ENCODE measurements at places on chromosomes 4 and X.

DNA sequence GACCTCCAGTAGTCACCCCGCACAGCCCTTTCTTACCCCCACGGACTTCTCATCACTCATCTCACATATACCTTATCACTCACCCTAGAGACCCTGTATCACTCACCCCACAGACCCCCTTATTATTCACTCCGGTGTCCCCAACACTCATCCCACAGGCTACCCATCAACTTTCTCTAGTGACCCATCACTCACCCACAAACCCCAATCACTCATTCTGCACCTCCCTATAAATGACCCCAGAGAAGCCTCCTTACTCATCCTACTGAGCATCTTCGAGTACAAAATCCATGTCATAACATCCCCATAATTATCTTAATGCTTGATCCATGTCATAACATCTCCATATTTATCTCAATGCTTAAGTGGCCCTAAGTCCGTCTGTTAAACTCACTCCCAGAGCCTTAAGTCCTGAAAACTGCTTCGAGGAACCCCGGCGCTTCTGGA is 934 bp downstream of the ZNF41 start:
- no peak for DNase-seq

DNA sequence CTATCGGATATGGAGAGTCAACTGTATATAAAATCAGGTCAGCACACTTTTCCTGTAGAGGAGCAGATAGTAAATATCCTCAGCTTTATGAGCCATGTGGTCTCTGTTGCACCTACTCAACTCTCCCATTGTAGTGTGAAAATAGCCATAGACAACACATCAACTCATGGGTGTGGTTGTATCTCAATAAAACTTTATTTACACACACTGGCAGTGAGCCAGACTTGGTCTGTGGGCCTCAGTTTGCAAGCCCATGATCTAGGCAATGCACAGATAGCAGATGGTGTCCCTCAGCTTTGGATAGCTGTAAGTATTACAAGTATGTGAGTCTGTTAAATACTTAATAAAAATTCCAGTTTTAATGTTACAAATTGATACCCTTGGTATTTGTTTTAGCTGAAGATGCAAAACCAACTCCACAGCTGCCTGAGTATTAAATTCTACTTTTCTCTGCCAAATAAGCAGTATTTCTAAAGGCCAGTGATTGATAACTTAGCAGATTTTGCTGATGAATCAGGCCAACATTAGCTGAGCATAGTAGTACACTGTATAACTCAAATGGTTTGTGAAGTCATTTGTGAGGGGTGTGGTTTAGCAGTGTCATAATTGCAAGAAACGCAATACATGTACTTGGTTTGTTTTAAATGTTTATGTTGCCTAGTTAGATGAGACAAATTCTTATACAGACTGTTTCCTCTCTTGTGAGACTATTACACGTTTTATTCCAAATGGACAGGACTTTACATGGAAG is 87.3 kb downstream of the GPR143 start:
- no peak for DNase-seq

DNA sequence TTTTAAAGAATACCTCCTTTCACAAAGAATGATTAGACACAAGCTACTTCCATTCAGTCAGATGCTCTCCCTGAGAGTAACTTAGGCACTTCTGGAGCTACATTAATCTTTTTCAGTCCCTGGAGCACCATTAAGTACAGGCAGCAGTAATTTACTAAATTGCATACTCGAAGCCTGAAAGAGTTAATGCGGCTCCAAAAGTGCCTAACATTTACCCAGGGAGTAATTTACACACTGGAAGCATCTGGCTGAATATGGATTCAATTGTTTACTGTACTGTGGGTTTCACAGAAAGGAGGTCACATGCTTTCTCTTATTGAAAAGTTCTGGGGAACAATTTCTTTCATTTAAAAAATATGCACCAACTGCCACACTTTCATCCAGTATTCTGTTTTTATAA is 260.8 kb upstream of the TENM3 start:
- DNase-seq: no peak

GRCh38 chr4:186669735-186670134 is 53.9 kb downstream of the FAT1 start:
- DNase-seq: no peak

DNA sequence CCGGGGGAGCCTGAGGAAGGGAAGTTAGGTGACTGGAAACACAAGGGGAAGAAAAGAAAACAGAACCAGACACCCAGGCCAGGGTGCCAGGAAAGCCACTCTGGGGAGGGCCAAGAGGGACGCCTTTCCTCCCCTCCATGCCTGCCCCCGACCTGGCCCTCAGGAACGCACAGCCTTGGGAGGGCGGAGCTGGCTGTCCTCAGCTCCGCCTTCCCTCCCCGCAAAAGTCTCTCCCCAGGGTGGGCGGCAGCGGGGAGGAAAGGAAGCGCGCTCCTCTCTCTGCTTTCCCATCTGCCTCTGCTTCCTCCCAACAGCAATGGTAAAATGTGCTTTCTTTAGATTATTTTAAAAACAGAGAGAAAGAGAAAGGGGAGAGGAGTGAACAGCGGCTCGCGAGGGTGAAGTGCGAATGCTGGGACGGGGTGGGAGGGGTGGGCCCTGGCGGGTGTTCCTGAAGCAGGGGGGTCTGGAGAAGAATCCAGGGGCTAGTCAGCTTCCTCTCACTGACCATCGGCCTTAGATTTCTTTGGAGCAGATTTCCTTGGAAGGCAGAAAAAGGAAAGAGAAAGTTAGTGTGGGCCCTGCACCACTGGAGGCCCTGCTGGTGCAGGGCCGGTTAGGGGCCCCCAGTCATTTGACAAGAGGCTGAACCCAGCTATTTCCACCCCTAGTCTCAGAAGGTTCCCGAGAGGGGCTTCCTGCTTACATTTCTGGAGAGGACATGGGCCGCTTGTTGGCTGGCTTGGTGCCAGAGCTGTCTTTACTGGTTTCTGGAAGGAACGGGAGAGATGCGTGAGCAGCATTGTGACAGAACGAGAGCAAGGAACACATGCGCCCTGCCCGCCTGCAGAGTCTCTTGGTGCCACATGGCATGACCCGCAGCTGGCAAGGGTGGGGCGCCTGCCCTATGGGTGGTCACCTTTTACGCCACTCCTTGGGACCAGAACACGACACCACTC is 4.7 kb upstream of the RENBP start:
- no peak for DNase-seq

GRCh38 chrX:119755981-119756533 is 2.3 kb upstream of the SOWAHD start:
- DNase-seq: no peak

DNA sequence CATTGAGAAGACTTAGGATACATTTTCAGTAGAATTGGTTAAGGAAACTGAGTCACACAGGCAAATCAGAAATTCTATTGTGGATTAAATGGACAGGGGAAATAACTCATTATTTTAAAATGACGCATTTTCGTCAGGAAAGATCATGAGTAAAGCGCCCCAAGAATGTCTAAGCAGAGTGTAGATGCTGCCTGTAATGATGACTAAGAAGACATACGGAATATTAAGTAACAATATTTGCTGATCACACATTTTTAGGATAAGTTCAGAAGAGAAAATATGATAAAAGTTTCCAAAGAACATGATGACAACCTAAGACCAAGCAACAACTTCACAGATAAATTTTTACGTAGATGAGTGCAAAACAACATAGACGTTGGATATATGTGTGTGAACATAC is 596.3 kb upstream of the TENM3 start:
- DNase-seq: no peak

GRCh38 chrX:78104447-78105176 is 564 bp downstream of the PGK1 start:
- DNase-seq: no peak

- DNase-seq: no peak
Observed at GRCh38 chr4:174717828-174718227, 111.2 kb downstream of the GLRA3 start.

- DNase-seq: no peak
Observed at GRCh38 chr4:147822128-147822527, 90.2 kb downstream of the ARHGAP10 start.

DNA sequence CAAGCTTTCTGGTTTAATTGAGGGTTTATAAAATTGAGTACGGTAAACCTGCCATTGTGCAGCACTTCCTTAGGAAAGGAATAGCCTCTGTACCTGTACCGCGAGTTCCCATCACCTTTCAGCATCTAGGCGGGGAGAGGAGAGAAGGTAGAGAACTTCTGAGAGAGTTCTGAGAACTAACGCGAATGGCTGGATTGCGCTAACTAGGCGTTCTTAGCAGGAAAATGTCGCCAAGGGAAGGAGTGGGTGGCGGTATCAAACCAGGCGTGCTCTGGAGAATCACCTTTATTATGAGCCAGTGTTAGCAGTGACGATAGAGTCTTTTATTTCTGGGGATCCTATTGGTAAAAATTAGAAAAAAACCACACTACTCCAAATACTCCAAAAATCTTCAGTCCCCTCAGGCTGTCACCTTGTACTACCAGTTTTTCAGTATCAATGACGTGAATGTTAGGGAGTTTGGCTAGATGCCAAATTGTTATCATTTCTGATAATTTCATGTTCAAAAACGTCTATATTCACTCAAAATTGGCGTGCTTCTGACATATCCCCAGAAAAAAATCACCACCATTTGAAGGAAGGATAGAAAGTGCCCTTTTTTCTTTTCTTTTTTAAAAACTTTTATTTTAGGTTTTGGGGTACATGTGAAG is 1.4 kb downstream of the UGT8 start:
- DNase-seq: no peak

- DNase-seq: no peak
Observed at GRCh38 chrX:115459883-115460880, 100.8 kb upstream of the PLS3 start.

GRCh38 chr4:186765138-186765537 is 41.5 kb upstream of the FAT1 start:
- no peak for DNase-seq

DNA sequence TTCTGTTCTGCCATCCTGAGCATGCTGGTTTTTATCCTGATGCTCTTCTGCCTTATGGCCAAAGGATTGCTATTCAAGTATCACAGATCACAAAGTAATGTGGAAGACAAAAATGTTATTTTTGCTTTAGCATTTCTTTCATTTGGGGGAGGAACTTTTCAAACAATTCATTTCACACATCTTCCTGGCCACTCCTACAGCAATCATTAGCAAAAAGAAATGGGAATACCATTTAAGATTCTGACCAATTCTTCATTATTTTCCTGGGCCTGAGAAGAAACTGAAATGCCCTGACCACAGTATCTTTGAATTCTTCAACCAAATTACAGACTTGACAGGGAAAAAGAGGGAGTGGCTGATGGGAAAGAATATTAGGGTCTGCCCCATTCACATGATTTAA is 38.0 kb upstream of the GRID2 start:
- DNase-seq: no peak

GRCh38 chr4:139791681-139792080 is 126.1 kb downstream of the MGST2 start:
- DNase-seq: no peak

DNA sequence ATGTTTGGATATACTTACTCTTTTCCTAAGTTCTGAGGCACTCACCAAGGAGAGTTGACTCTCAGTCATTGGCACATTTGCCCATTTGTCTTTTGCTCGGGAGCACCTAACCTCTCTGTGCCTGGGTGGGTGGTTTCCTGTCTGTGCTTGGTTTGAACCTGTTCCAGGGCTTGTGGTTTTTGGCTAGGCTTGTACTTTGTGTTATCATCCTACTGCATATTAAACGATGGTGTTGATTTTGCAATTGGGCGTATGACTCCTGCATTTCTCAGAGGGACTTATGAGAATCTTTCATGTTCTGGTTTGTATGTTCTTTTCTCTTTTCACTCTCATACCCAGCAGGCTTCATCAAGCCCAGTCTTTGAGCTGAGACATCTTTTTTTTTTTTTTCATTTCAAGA is 161.7 kb downstream of the BTC start:
- DNase-seq: no peak

- no peak for DNase-seq
Observed at GRCh38 chr4:38949411-38950051, 81.9 kb downstream of the FAM114A1 start.

DNA sequence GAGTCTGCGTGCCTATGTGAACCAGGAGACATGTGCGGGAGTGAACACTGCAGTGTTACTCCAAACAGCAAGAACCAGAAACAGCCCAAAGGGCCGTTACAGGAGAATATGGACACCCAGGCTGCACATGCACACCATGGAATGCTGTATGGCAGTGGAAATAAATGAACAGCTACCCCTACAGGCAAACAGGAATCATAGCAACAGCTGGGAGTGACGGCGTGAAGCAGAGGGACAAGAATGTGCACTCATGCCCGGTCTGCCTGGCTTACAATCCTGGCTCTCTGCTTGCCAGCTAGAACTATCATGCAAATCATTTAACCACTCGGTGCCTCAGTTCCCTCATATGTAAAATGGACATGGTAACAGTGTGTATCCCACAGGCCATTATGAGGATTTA is 16.6 kb downstream of the GPKOW start:
- DNase-seq: no peak

- DNase-seq: no peak
Observed at GRCh38 chr4:4677556-4678522, 136.0 kb upstream of the STX18 start.

DNA sequence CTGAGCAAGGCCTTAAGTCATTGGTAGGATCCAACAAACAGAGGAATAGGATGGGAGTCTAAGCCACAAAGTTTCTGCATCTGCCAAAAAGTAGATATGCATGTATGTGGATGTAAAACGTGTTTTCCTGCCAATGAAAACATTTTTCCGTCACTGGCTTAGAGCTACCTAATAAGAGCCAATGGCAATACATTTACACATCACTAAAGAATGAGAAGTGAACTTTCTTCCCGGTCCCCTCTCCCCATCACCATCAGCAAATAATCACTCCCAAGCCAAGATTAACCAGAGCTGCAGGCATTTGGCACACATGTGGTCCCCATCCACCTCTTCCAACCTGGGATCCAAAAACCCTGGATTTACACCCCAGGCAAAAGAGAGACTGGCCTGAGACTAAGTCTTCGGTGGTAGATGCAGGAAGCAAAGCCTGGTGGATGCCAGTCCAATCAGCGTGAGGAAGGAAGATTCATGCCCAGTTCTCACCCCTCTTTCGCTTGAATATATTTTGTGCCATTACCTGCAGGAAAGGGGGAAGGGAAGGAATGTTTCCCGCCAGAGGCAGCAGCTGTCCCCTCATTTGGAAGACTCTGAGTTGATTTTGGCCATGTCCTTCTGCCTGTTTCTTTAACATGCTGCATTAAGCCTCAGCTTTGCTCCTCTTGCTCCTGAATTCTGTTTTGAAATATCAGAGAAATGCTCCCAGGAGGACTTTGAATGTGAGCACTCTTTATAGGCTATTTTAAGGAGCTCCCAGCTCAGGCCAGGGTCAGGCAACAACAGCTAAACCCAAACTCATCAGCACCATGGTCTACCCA is 131.4 kb downstream of the CHIC2 start:
- DNase-seq: no peak

DNA sequence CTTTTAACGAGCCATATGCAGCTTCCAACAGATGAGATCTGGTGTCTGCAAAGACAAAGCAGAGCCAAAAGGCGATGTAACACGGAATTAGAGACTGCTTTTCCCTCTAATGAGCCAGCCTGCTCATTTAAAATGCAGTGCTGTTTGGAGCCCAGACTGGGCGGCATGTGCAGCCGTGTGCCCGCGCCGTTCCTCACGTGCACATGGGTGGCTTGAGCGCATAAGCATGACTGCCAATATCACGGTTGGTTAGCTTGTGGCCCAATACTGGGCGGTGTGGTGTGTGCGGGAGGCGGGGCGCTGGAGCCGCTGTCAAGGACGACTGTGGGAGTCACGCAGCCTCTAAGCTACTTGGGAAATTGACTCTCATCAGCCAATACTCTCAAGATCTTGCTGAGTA is 87.0 kb upstream of the SCOC start:
- DNase-seq: no peak

Measured in stimulated activated CD8-positive, alpha-beta memory T cell treated with anti-CD3 and anti-CD28 coated beads, Interleukin-4, amount 100 ng/mL, for 1 hour (primary cell).